ENCODE measurements at places on chromosomes 1 and 21.

- no peak for DNase-seq
These were observed 279.7 kb upstream of the KAZN start for GRCh38 chr1:14318830-14319229.

GRCh38 chr1:114126261-114127095, 27.2 kb downstream of the SYT6 start:
- DNase-seq, result no peak

DNA sequence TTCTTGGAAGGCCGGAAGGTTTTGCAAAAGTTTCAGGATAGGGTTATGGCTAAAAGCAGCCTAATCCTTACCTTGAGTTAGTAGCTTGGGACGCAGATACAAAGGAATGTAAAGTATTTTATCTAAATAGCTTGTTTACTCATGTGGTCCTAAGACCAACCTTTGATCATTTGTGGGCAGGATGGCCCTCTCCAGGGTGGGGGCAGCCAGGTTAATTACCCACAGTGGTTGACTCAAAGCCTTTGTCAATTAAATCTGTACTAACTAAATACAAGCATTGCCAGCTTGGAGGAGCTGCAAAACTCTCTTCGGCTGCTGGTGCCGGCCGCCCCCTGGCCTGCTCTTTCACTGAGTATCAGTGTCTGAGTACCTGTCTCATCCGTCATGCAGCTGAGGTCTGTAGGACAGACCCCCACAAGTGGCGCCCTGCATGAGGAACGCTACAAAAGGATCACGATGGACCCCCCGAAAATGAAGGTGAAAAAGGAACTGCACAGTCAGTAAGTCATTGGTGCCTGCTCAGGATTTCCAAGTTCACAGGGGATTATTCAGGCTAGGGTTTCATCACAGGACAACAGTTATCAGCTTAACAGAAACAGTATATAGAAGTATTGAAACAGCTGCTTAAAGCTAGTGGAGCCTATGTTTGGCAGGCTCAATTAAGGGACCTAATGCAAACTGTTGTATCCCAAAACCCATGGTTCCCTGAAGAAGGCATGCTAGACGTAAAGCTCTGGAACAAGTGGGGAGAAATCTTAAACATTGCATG, 212.5 kb upstream of the MAP1LC3C start:
- no peak for DNase-seq

DNA sequence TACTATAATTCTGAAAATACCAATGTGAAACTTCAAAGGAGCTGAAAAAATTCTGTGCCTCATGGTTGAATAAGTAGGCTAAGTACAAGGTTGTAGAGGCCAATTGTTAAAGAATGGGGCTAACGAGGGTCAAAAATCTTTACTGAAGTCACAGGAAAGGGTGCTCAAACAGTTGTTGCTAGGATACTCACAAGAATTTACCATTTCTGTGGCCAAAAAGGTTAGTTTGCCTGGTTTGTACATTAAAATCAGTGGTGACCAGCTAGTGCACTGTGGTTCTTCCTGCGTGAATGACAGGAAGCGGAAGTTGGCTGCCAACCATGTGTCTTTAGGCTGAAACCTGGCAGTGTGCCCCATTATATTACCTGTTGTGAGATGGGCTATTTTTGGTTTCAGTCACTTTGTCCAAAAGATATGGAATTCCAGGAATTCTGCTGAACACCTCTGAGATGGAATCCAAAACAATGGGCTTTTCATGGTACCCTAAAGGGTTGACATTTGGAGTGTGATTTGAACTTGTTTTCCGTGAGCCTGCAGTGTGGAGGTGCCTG, 13.5 kb downstream of the MAP3K21 start:
- DNase-seq, result no peak

DNA sequence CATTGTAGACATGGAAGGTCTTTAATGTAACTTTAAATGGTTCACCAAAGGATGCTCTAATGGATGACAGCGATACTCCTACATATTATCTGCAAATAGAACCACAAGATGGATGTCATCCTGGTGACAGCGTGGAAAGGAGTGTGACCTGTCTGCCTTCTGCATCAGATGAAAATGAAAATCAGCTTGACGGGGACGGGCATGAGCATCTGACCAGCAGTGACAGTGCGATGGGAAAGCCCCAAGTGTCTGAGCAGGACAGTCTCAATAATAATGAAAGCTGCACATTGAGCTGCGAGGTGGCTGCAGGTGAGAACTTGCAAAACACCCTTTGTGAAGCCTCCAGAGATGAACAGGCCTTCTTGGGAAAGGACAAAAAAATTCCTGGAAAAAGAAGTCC, 25.2 kb downstream of the CNST start:
- DNase-seq, result no peak

All from NCI-H1417 (cell line).